ENCODE measurements at places on chromosomes 5 and 9. TPM values are rescaled to one million over a fixed set of nuclear protein-coding genes. Genes with fewer than 3 reads are reported as not detected.

EQTN gene
- not detected for total RNA-seq

DNA sequence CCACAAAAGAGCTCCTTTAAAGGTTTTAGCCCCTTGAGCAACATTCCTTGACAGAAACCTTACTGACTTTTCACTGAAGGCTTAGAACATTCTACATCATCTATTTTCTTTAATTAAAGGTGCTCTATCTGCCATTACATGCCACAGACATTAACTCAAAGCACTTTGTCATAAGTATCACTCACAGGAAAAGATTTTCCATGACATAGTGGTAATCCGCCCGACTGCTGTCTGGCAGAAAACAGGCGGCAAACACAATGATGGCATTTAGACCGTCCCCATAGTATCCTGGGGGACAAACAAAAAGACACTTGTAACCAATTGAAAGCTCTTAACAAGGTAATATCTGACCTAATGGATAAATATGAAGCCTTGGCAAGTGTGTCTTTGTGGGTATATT, 126.2 kb upstream of the PCA3 start:
- DNase-seq: no peak

- DNase-seq: no peak
Measured at GRCh38 chr5:16841416-16841815, 94.7 kb downstream of the MYO10 start.

TIMD4 gene
- not detected for total RNA-seq

- no peak for DNase-seq
Measured at GRCh38 chr9:137787786-137788505, 89.6 kb upstream of the CACNA1B start.

GRIN3A gene
- total RNA-seq: 0.59 TPM

- DNase-seq: no peak
Measured at GRCh38 chr5:75364571-75365280, 27.7 kb downstream of the HMGCR start.

DNA sequence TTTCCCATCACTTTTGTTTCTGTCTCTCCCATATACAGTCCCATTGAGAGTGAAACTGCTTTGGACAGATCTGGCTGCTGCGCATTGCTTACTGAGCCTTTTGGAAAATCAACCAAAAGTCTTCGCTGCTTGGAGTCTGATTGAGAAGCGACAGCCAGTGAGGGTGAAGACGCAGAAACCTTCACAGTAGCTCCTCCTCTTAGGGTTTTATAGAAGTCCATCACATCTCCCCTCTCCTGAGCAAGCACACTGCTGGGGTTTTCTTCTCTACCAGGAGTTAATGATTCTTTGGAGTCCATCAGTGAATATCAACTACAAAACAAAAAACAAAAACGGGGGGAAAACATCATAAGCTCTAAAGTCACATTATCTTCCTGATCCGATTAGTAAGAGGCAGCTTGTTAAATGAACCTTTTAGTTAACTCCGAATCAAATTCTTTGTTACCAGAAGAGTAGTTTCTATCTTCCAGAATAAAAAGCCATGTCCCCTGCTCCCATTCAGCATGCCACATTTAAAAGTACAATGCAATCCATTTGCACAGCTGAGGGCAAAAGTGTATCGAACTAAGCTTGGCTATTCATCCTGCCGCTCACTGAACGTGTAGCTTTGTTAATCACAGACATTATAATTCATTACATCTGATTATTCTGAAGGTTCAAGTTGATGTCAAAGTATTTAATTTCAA, 2.8 kb downstream of the NR3C1 start:
- no peak for DNase-seq

DNA sequence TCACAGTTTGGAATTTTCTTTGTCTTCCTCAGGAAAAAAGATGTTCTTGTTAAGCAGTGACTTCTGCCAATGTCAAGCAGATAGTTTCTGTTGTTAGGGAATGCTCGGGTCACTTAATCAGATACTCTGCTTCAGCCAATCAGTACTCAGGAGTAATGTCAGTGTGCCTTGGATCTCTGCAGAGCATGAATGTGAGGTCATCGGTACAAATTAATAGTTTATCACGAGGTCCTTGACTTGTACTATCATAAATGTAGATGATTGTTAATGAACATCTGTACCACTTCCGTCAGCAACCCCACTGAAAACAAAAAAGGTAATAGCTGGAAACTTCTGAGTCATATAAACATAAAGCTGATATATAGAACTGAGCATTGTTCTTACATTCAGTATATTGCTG, 73.6 kb downstream of the FBXL7 start:
- DNase-seq: no peak

ANKRD34B gene
- not detected for total RNA-seq

CFAP157 gene
- not detected for total RNA-seq

DNA sequence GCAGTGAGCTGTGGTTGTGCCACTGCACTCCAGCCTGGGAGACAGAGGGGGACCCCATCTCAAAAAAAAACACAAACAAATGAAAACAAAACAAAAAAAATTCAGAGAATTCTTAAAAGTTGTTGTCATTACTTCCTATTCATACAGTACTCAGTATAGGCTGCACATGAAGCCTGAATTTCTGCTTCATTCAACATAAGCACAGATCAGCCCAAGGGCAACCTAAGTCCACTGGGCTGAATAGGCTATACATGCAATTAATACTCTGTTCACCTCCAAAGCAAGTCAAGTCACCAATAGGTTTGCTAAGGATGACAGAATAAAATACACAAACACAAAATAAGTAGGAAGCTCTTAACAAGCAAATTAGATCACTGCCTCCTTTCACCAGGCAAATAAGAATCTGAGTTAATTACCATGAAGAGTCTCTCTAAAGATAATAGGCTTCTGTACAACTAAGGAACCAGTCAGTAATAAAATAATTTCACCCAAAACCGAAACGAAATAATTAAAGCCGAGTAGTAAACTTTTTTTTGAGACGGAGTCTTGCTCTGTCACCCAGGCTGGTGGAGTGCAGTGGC, 18.7 kb downstream of the UBTD2 start:
- no peak for DNase-seq

LCN1 gene
- not detected for total RNA-seq

CARTPT gene
- not detected for total RNA-seq

PRRX2 gene
- total RNA-seq: 0.20 TPM

SLC46A2 gene
- not detected for total RNA-seq

NKD2 gene
- total RNA-seq: 3.4 TPM

- DNase-seq: peak; percentile 60
Measured at GRCh38 chr5:177546258-177546741, 8.1 kb downstream of the FAM193B start.

GRCh38 chr5:74251141-74252035, 389.1 kb downstream of the ENC1 start:
- DNase-seq: no peak

HACD4 gene
- 0.89 TPM for total RNA-seq

GRCh38 chr9:115980502-115980901, 173.1 kb upstream of the PAPPA start:
- no peak for DNase-seq

DNA sequence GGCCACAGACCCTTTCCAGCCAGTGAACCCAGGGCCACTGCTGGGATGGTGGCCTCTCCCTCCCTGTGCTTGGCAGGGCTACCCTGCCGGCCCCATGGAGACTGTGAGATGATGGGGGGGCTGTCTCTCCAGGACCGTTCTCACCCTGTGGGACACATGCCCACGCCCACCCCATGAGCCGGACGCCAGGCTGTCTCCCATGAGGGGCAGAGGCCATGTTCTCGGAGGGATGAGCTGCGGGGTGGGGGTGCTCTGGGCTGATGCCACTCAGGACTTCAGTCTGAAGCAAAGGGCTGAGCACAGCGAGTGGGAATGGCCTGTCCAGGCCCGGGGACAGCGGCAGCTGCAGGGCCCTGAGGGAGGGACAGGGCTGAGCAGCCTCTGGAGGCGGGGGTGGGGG, 88.9 kb downstream of the KCNT1 start:
- DNase-seq: no peak

TMEFF1 gene
- not detected for total RNA-seq

EXOSC3 gene
- 17.9 TPM for total RNA-seq

SLC6A3 gene
- total RNA-seq: not detected

GRCh38 chr5:154236-154635, 37.1 kb upstream of the LRRC14B start:
- DNase-seq: no peak

Measured in left ventricle myocardium superior (tissue), 1 donor.